HL-60 (cell line): ENCODE measurements at places on chromosomes 11 and 22.

GRCh38 chr11:10539339-10539738 is 1.6 kb downstream of the RNF141 start:
- DNase-seq = no peak

- DNase-seq = peak; percentile 62
These were observed 97.3 kb upstream of the AKIP1 start for GRCh38 chr11:8813658-8814057.

- no peak for DNase-seq
These were observed 724.9 kb upstream of the TENM4 start for GRCh38 chr11:80165744-80166143.

DNA sequence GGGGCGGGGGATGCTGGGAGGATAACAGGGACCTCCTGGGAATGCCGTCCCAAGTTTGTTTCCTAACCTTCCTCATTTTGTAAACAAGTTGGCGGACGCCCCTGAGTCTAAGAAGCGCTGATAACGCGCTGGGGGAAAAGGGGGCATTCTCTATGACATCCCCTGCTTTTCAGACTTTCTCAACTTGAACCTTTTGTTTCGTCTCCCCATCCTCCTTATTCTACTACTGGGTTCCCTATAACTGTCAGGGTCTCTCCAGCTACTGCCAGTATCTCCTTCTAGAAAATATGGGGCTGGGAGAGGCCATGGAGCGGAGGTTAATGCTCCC is 654 bp downstream of the TMEM86A start:
- no peak for DNase-seq

- DNase-seq = no peak
These were observed 22.0 kb downstream of the TRAF6 start for GRCh38 chr11:36488096-36488495.

- DNase-seq = no peak
These were observed 252.3 kb upstream of the TBCEL start for GRCh38 chr11:120771551-120772060.

GRCh38 chr22:25119609-25120008 is 80.0 kb upstream of the CRYBB3 start:
- DNase-seq = no peak

- no peak for DNase-seq
These were observed 14.1 kb downstream of the TMEM123 start for GRCh38 chr11:102438311-102439062.

- DNase-seq = peak; percentile 61
These were observed 66.5 kb downstream of the BMAL1 start for GRCh38 chr11:13343931-13344717.

DNA sequence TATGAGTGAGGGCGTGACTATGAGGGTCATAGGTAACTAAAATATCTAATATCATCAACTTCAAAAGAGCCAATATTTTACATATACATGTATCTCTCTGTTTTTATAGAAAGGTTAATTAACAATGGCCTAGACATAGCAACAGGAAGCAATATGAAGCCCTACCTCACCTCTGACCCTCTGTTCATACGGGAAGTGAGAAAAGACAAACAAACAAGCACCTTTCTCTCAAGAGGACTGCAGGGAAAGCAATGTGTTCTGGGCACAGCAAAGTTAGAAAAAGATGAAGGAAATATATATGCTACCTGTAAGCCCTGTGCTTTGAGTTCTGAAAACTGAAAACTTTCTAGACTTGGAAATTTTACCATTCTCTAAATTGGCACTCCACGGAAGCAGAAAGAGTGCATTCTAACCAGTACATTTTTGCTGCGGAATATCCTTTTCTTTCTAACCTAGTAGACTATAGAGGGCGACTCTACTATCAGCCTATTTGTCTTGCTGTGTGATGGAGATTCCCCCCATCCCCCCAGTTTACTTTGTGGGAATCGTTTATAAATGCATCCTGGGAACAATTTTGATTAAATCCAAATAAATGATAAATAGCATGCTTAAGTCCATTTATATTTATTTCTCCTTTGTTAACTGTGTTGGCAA is 830.4 kb upstream of the FAT3 start:
- DNase-seq = no peak

- peak; percentile 8 for DNase-seq
These were observed 89.0 kb downstream of the ISX start for GRCh38 chr22:35154937-35155387.

DNA sequence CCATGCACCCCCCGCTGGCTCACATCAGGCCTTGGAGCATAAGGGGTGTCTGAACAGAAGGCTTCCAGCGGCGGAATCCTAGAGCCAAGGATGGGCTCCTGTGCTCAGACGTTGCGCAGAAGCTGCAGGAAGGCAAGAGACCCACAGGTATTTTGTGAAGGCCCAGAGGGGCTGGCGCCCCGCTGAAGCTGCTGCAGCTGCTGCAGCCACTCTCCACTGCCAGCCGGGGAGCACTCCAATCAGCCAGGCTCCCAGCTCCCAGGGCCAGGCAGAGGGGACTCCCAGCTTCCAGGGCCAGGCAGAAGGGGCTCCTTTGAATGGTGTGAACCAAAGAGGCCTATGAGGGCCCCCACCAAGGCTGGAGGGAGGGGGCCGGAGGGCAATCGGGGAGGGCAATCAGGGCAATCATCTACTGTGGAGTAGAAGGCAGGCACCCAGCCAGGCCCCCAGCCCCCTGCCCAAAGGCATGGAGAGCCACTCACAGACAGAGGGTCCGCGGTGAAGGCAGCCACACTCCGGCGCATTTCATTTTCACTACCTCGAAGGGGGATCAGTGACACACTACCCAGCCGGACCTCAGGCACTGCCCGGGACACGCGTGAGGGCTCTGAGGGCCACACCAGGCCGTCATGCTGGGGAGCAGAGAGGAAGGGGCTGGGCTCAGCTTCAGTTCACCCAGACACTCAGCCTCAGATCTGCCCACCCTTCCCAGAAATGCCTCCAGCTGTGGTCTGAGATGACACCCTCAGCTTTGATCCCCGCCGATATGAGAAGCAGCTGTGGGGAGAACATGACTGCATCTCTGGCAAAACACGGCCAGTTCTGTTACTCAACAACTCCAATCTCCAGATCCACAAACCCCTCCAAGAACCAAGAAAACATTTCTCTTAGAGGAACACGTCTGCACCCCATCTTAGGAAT is 11.6 kb upstream of the PDE2A start:
- DNase-seq = no peak

DNA sequence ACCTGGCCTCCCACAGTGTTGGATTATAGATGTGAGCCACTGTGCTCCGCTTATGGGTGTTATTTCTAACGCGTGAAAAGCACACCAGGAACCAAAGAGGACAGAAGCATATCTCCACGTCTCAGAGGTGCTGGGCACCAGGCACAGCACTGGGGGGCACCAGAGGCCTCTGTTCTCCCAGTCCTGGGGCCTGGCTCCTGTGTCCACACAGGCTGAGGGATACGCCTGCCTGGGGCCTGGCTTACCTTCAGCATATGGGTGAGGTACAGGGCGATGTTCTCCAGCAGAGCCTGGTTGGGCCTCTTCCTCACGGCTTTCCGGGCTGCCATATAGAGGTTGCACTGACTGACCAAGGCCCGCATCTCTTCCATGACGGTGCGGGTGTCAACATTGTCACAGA is 24.7 kb upstream of the NAP1L4 start:
- DNase-seq = no peak

- no peak for DNase-seq
These were observed 87.4 kb downstream of the DLG2 start for GRCh38 chr11:85539740-85540139.

DNA sequence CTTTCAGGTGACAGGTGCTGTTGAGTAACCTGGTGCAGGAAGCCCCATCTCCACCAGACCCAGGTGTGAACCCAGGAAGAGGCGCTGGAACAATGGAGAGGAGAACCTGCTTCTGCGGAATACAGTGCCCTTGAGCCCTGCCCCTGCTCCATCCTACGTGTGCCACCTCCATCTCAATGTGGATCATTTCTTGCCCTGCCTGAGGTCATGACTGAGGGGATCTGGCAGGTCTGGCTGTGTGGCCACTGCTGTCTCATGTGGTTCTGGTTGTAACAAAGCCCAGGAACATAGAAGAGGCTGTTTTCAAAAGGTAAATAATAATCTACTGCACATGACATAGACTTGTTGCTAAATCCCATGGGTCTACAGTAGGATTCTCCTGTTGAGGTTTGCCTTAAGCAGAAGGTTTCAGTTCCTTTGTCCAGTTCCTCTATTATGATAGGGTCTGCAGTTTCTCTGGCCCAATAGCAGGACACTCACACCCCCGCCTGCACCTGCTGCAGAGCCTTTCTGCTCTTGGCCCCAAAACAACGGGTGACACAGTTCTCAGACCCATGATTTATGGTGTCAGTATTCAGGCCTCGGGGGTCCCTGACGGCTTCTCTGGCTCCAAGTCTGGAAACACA is 113.5 kb upstream of the IGLL5 start:
- no peak for DNase-seq

DNA sequence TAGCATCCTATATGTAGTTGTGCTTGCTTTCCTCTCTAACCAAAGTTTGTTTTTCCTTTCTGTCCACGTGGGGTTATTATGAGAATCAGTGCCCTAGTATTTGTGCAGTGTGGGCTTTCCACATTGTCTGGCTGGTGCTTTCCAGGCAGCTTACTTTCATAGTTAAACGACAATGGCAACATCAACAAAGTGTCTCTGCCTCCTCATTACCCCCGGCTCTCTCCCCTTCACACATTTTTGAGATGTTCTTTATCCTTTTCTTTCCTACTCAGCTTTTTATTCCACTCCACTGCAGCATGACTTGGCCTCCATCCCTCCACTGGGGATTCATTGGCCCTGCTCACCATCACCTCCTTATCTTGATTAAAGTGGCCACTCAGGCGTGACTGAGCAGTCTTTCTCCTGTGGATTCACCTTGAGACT is 19.1 kb downstream of the SPECC1L start:
- no peak for DNase-seq

DNA sequence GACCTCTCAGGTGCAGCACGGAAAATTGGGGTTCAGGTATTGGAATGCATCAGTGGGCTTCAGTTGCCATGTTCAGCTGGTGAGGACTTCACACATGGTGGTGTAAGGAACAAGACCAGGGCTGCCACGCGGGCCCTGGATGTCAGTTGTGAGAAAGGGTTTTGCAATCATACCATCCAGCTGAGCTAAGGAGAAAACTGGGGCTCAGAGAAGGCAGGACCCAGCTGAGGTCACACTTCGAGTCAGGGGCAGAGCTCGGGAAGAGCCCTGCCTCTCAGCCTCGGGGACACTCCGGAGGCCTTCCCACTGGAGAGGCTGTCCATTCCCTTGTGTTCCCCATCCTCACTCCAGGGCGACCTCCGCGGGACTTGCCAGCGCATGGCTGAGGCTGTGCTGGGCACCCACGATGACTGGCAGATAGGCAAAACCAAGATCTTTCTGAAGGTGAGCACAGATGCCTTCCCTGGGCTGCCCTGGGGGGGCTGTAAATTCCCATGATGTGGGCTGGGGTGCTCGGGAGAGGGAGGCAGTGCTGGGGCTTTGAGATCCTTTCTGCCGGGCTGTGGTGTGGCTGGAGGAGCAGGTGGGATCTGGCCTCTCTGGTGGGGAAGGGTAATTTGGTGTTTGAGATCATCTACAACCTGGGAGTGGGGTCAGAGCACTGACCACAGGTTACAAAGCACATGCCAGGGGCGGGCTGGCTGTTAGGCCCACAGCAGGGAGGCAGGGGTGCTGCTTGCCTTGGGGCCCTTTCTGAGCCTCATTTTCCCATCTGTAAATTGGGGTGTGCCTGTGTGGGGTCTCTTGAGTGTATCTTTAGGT is 47.2 kb downstream of the MYO7A start:
- peak; percentile 71 for DNase-seq
